ENCODE measurements at places on chromosomes 11 and 22.

DNA sequence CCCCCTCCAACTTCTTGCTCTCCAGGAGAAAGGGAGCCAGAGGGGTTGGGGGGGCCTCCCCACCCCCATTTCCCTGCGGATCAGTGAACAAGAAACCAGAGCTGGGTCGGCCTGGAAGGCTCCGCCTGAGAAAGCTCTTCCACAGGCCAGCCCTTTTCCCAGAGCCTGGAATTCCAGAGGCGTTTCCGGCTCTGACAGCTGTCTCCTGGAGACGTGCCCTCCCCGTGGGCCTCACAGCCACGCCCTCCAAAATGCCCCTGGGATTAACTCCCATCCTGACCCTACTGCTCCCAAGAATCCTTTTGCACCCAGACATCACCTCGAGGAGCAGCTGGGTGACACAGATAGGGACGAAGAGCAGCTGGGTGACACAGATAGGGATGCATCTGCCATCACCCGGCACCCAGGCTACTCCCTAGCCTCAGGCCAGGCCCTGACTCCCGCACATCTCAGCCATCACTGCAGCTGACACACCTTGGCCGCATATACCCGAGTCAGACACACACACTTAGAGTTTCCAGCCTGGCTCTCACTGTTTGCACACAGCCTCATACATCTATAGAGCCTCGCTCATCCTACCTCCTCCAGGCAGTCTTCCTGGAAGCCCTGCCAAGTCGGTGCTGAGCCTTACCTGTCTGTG lies 7.6 kb upstream of the CDC42EP1 start:
- no peak for DNase-seq

DNA sequence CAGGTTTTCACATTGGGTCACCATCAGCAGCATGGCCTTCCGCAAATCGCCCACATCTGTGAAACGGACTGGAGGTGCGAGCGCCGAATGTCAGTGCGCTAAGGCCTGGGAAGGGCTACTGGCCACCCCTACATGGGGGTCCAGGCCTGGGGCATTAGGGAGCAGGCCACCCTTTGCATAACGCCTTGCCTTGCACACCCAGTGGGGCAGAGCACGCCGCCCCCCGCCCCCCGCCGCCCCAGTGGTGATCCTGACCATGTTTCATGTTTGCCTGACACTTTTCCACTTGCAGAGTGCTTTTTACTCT lies 2.6 kb downstream of the GRK2 start:
- DNase-seq: no peak

- DNase-seq: no peak
These were observed 38.3 kb downstream of the PDGFB start for GRCh38 chr22:39206491-39206890.

DNA sequence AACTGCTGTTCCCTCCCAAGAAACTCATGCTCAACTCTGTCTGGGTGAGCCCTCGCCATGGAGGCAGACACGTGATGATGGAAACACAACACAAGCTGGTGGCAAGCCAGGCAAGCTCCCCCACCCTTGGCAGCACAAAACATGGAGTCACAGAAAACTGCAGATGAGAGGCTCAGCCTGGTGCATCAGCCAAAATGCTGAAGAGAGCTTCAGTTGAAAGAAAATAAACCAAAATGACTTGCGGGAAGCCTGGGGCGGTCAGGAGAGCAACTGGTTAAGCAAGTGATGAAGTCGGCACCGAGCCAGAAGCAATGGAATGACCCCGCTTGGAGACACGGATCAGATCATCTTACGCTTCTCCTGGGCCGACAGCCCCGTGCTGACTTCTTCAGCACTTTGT lies 68.3 kb downstream of the C11orf58 start:
- DNase-seq: no peak

DNA sequence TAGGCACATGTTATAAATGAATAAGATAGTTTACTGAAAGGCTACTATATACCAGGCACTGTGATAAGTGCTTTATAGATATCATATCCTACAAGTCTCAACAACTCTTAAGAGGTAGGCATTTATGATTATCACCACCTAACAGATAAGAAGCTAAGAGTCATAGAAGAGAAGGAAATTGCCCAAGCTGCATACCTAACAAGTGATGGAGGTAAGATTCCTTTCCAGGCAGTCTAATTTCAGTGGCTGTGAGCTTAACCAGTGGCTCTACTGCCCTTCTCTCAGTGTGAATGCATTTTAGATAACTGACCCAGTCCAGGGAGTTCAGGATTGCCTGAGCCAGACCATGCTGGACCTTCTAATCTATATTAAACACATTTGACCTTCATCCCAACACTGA lies 39.2 kb downstream of the HEPHL1 start:
- no peak for DNase-seq

GRCh38 chr22:22154040-22154439 lies 90.5 kb upstream of the VPREB1 start:
- no peak for DNase-seq
